CD4-positive, alpha-beta memory T cell (primary cell): ENCODE measurements at places on chromosomes 11 and 22. TPM values are rescaled to one million over a fixed set of nuclear protein-coding genes. Genes with fewer than 3 reads are reported as not detected.

TRIM22 gene
- 190 TPM for polyA plus RNA-seq

LRP4 gene
- not detected for polyA plus RNA-seq

KDM4D gene
- polyA plus RNA-seq, result 0.37 TPM

MMP1 gene
- polyA plus RNA-seq, result not detected
